ENCODE measurements at places on chromosomes 6 and 20. TPM values are rescaled to one million over a fixed set of nuclear protein-coding genes. Genes with fewer than 3 reads are reported as not detected.

ISM1 gene
- 1.1 TPM for total RNA-seq

GPX5 gene
- not detected for total RNA-seq

DYNLRB1 gene
- 91.8 TPM for total RNA-seq

CST5 gene
- not detected for total RNA-seq

COL9A3 gene
- not detected for total RNA-seq

CPNE5 gene
- total RNA-seq: 1.6 TPM

LYRM2 gene
- 34.2 TPM for total RNA-seq

EDN1 gene
- total RNA-seq: not detected

SIRPA gene
- not detected for total RNA-seq

MYB gene
- 5.2 TPM for total RNA-seq

SNRNP48 gene
- total RNA-seq: 16.3 TPM

C6orf163 gene
- 1.7 TPM for total RNA-seq

MYLK2 gene
- total RNA-seq: 0.30 TPM

AIF1 gene
- 46.1 TPM for total RNA-seq

NHLRC1 gene
- total RNA-seq: 0.78 TPM

CYP39A1 gene
- not detected for total RNA-seq

PEX3 gene
- 16.3 TPM for total RNA-seq

KCNK16 gene
- not detected for total RNA-seq

All from activated naive CD4-positive, alpha-beta T cell treated with anti-CD3 and anti-CD28 coated beads, Interleukin-2, amount 10 ng/mL, durations not matched to agents 5 hours and 36 hours (primary cell).